ENCODE measurements at places on chromosomes 11 and 22.

DNA sequence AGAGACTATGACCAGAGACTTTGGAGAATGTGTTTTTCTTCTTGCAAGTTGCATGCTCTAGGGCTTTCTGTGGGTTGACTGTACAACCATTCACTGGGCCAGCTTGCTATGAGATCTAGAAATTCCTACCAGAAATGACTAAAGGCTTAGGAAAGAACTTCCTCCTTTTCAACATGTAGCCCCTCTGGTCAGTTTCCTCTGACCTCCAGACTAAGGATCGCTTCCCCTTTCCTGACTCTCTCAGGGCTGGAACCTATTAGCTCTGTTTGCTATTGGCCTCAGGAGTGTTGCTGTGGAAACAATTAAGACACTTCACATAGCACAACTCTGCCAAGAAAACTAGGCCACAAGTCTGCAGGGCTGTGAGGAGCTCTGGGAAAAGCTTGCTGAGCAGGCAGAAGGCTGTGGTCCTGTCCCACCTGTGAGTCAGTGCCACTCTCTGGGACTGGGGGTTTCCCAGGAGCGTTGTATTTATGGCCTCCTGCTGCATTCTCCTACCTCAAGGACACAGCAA is 10.7 kb downstream of the CRY2 start:
- DNase-seq, result no peak

GRCh38 chr11:37916331-37916730 is 1318.3 kb upstream of the RAG2 start:
- no peak for DNase-seq

- DNase-seq, result no peak
Observed at GRCh38 chr11:29272019-29272654, 744.7 kb downstream of the KCNA4 start.

GRCh38 chr11:134640536-134640935 is 228.5 kb upstream of the B3GAT1 start:
- no peak for DNase-seq

DNA sequence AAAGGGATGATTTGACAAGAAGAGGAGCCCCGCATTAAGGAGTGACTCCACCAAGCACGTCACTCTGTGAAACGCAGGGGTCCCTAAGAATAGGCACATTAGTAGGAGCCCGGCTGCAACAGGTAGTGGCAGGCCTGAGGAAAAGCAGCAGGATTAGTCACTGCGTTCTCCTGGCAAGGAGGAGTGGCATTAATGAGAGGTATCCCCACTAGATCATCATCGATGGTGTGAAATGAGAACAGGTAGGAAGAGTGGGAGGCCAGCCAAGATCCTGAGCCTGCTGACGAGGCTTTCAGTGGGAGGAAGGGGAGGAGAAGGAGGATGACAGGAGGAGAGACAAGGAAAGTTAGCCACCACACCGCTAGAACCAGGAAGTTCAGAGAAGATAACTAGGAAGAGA is 38.6 kb downstream of the NRXN2 start:
- DNase-seq, result no peak

DNA sequence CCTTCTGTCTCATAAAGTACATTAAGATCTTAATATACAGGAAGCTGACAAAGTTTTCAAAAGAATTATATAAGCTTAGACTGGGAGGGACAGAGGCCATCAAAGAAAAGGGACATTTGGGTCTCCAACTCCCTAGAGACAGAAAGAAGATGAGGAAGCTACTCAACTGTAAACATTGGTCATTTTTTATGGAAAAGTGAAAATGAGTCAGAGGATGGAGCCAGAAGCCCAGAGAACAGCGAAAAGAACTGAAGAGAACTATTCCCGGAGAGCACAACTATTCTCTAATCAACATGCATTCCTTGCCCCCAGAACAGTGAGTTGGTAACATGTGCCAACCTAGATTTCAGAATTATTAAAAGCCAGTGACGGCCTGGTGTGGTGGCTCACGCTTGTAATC is 779.3 kb downstream of the DLG2 start:
- no peak for DNase-seq

- no peak for DNase-seq
Observed at GRCh38 chr22:39501644-39502108, 414 bp upstream of the MIEF1 start.

DNA sequence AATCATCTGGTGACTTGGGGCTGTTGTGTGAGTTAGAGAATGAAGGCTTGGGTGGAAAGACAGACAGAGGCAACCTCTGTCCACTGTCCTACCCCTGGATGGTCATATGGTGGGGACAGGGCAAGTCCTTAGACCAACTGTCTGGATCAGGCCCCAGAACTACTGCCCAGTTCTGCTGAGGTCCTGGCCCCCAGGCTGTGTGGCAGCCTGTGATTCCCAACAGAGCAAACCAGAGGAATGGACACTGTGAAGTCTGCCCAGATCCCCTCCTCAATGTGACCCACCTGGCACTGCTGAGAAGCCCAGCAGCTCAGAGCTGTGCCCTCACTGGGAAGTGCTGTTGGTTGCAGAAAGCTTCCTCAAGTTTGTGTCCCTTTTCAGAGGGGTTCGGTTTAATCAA is 69.0 kb downstream of the GGTLC2 start:
- DNase-seq, result peak; percentile 1

- no peak for DNase-seq
Observed at GRCh38 chr11:14133381-14133780, 170.9 kb downstream of the SPON1 start.

GRCh38 chr11:108587109-108587508 is 6.5 kb downstream of the EXPH5 start:
- DNase-seq, result no peak

- no peak for DNase-seq
Observed at GRCh38 chr11:10490032-10490397, 35.0 kb downstream of the AMPD3 start.

GRCh38 chr11:86149792-86150191 is 80.9 kb upstream of the PICALM start:
- no peak for DNase-seq

- DNase-seq, result peak; percentile 66
Observed at GRCh38 chr22:44182588-44183286, 2.0 kb downstream of the PARVG start.

DNA sequence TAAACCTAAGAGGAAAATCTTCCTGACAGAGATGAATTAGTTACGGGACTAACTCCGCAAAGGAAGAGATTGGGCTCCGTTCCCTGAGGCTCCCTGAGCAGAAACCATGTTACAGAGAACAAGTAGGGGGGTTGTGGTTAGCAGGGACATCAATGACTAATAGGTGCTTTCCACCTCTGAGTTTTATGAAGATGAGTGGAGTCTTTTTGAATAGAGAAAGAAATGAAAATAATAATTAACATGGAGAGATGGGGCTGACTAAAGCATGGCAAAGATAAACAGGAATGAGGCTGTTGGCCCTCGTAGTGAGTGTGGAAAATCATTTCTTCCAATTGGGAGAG is 47.5 kb upstream of the PICALM start:
- no peak for DNase-seq

- peak; percentile 11 for DNase-seq
Observed at GRCh38 chr22:24106385-24107381, 74.6 kb upstream of the SUSD2 start.

GRCh38 chr11:119384332-119384731 is 2.8 kb upstream of the USP2 start:
- DNase-seq, result no peak

DNA sequence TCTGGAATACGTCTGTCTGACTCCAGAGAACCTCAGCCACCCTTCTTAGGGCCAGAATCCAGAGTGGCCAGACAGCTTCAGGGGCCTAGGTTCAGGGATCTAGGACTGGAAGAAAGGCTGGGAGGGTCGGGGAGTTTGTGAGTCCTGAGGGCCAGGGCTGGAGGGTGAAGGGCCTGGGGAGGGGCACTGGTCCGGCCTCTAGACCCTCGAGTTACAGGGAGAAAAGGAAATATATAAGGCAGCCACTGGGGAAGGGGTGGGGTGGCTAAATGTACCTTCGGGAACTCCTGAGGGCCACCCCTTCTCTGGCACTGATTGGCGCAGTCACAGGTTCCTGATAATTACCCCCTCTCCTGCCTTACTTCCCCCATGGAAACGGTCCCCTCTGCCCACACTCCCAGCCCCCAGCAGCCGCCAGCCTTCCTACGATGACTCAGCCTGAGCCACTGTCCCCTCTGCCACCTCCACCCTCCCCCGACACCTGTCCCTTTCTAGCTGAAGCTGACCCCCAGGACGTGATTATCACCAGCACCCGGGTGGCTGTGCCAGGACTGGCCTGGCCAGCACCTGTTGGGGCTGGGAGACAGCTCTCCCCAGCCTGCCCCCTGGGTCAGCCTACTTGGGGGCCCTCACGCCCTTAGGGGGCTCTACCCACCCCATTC is 26.4 kb downstream of the MB start:
- DNase-seq, result no peak

GRCh38 chr22:36461665-36462649 is 19.5 kb downstream of the TXN2 start:
- no peak for DNase-seq

- DNase-seq, result no peak
Observed at GRCh38 chr11:44319552-44320288, 9.8 kb upstream of the ALX4 start.

DNA sequence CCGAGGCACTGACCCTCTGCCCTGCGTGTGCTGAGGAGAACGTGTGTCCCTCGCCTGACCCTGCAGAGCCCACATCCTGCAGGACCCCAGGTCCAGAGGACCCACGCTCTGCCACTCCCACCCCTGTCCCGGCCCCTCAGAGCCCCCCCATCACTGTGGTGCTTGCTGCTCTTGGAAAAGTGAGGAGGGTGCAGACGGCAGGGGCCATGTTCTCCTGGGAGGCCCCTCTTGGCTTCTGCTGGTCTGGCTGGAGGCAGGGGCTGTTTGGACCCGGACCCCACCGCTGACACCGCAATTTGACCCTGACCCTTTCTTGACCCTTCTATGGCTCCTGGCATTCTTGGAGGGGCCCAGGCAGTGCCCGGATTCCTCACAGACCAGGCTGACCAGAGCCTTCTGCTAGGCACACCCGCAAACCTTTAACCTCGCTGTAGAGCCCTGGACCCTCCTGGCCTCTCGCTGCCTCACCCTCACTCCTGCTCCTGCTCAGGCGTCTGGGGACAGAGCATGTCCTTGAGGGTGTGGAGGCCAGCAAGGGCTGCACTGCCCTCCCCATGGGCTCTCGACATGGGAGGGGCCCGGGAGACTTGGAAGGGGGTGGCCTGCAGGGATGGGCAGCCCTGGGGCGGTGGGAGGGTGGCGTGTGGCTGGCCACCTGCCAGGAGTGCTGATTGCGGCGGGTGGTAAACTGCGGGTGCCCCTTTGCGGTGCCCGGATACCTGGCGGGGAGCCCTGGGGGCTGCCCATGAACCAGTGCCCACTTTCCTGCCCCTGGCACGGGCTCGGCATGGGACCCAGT is 37.0 kb upstream of the MUC5AC start:
- no peak for DNase-seq

- no peak for DNase-seq
Observed at GRCh38 chr11:57513911-57514537, 1.5 kb downstream of the SLC43A1 start.

All from DND-41 (cell line).